ENCODE measurements at places on chromosomes 11 and 22.
A peak's percentile ranks its signal among the peaks of the same experiment; 100 is the strongest.

DNA sequence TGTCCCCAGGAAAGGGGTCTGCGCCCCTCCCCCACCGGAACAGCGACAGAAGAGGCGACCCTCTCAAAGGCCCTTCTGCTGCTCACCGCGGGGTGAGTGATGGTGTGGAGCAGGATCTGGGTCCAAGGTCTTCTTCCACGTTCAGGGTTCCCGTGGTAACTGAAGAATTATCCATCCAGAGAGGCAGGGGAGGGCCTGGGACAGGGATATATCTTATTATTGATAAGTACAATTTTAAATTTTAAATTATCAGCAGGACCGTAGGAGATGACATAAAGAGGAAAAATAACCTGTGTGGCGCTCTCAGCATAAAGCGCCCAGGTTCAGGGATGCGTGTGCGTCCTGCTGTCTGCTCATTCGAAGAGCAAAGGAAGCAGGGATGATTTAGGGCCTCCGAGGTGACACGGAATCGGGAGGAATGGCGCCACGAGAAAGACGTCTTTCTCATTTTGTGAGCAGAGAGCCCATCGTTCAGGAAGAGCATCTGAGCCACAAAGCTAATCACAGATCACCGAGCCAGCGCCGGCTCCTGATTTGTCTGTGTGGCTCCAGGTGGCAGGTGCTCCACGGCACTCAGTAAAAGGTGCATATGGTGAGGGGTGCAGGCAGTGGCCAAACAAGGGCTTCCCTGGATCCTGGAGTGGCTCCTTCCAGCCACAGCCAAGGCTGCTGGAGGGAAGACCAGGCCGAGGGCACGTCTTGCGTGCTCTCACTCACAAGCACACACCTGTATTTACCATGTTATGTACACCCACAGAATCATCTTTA, 19.3 kb downstream of the KRTAP5-5 start:
- no peak for DNase-seq

- no peak for DNase-seq
Observed at GRCh38 chr11:66922551-66922950, 35.6 kb downstream of the PC start.

DNA sequence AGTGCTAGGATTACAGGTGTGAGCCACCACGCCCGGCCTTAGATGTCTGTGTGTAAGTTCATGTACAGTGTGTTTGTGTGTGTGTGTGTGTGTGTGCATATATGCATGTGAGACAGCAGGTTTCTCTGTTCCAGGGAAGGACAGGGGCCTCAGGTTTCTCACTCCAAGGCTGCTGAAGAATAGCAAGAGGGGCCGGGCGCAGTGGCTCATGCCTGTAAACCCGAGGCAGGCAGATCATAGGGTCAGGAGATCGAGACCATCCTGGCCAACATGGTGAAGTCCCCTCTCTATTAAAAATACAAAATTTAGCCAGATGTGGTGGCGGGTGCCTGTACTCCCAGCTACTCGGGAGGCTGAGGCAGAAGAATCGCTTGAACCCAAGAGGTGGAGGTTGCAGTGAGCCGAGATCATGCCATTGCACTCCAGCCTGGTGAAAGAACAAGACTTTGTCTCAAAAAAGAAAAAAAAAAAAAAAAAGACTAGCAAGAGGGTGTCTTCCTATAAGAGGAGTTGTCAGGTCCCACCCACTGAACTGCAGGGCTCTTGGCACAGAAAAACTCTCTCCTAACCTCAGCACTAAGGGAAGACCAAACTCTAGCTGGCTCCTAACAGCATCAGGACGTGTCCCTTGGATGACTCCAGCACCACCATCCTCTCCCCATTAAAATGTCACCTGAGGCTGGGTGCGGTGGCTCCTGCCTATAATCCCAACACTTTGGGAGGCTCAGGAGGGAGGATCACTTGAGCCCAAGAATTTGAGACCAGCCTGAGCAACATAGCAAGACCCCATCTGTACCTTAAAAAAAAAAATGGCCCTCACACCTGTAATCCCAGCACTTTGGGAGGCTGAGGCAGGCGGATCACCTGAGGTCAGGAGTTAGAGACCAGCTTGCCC, 40.0 kb downstream of the TST start:
- no peak for DNase-seq

GRCh38 chr22:29206372-29207242, 911 bp downstream of the EMID1 start:
- no peak for DNase-seq

DNA sequence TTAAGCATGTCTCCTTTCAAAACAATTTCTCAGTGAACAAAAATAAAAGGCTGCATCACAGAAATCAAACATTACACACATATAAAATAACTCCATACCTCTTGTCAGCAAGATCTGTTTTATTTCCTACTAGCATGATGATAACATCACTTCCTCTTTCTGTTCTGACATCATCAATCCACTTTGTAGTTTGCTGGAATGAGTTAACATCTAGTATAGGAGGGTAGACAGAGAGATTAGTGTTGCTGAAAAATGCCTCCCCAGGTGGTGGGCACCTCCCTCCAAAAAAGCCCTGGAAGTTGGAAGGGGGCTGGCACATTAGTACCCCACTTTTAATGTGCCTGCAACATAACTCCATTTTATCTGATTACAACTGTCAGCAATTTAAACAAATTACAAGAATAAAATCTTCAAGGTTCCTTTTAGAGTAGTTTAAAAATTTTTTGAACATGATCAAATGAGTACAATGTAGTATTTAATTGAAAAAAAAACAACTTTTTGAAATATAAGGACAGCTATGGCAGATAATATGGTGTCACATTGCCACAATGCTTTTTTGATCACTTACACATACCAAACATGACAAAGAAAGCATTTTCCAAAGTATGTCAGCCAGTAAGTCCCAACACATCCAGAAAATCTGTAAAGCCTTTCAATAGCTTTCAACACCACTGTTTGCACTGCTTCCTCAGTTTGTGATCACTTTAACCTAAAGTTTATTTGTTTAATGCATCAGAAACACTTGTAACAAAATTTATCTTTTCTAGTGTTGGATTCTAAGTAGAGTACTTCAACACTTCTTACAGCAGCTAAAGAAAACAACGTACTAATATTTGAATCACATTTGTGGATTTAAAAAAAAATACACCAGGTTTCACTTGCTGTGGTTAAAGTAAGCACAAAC, 44.5 kb downstream of the RAB6A start:
- no peak for DNase-seq

DNA sequence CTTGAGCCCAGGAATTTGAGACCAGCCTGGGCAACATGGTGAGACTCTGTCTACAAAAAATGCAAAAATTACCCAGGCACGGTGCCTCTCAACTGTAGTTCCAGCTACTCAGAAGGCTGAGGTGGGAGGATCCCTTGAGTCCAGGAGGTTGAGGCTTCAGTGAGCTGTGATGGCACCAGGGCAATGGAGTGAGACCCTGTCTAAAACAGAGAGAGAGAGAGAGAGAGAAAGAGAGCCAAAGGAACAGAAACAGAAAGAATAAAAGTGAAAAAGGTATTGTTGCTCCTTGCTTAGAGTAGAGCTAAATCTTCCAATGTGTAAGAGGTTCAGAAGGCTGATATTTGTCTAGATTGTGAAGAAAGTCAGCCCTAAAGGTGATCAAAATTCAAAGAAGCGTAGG, 8.9 kb upstream of the ETS1 start:
- no peak for DNase-seq

DNA sequence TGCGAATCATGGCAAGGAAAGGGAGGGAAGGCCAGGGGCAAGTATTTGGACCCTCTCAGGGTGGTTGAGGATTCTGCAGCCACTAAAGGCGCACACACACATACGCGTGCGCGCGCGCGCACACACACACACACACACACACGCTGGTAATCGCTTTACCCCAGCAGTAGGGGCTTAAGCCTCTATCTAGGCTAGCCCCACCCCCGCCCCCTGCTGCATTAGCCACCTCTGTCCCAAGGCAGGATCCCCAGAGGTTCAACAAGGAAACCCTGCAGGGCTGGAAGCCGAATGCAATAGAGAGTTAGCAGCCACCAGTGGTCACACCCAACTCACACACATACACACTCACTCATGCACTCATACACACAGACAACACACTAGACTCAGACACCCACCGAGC, 28.6 kb upstream of the ELFN2 start:
- DNase-seq: no peak

- DNase-seq: no peak
Observed at GRCh38 chr11:99812516-99812915, 791.8 kb downstream of the CNTN5 start.

DNA sequence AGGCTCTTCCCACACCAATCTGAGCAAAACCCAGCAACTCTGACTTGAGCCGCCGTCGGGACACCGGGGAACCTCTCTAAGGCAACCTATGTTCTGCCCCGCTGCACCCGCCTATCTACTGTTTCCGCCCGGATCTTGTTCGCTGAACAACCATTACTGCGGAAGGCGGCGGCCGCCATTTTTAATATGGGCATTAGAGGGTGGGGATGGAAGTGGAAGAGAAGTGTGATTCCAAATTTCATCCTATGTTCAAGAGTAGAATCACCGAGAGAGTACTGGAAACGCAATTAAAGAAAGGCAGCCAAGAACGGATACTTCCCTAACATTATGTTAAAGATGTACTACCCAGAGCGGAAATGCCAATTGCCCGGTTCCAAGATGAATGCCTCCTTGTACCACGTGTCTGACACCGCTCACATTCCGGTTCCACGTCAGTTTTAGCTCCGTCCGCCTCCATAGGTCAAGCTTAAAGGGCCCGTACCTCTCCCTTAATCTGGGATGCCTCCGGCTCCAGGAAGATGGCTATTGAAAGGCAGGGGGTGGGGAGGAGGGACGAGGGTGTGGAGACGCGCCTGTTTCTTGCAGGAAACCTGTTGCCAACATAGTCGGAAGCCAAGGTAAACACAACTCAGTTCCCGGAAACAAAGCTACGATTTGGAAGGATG, at the start of gene DPAGT1:
TSS of gene DPAGT1 (minus strand) at position 95 of the 665 bp plus-strand sequence. CDS start 198 bp downstream, outside the sequence.
- peak; percentile 89 for DNase-seq

GRCh38 chr22:37976547-37976946, 7.8 kb downstream of the SOX10 start:
- DNase-seq: no peak

- DNase-seq: peak; percentile 64
Observed at GRCh38 chr11:58592760-58593472, 14.1 kb downstream of the ZFP91 start.

DNA sequence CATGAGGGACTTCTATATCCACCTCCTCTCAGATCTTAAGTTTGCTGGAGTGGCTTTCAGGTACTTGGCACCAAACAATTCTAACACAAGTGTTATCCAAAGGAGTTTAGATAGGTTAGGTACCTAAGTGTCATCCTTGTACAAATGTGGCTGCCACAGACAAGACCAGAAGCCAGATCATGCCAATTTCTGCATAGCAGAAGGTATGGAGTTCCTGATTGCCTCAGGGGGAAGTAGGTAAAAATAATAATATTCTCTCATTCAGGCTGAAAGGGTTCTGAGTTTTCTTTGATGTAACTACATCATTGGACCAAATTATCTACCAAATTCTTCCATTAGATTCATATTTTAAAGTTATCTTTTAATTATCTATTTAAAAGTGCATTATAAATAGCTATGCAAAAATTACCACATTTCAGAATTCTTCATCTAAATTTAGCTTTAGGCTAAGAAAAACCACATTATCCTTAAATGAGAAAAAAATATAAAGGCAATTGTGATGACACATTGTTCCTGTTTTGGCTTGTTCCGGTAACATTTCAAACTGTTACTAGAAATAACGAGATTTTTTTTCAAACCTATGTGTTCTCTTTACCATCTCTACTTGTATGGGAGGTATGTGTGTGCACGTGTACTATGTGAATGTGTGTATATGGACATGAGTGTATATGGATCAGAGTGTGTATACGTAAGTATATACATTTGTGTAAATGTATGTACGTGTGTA, 66.2 kb upstream of the POU2AF2 start:
- DNase-seq: no peak

- DNase-seq: no peak
Observed at GRCh38 chr11:59222464-59223060, 9.8 kb upstream of the MPEG1 start.

- DNase-seq: no peak
Observed at GRCh38 chr22:27699383-27700019, 102.1 kb downstream of the MN1 start.

DNA sequence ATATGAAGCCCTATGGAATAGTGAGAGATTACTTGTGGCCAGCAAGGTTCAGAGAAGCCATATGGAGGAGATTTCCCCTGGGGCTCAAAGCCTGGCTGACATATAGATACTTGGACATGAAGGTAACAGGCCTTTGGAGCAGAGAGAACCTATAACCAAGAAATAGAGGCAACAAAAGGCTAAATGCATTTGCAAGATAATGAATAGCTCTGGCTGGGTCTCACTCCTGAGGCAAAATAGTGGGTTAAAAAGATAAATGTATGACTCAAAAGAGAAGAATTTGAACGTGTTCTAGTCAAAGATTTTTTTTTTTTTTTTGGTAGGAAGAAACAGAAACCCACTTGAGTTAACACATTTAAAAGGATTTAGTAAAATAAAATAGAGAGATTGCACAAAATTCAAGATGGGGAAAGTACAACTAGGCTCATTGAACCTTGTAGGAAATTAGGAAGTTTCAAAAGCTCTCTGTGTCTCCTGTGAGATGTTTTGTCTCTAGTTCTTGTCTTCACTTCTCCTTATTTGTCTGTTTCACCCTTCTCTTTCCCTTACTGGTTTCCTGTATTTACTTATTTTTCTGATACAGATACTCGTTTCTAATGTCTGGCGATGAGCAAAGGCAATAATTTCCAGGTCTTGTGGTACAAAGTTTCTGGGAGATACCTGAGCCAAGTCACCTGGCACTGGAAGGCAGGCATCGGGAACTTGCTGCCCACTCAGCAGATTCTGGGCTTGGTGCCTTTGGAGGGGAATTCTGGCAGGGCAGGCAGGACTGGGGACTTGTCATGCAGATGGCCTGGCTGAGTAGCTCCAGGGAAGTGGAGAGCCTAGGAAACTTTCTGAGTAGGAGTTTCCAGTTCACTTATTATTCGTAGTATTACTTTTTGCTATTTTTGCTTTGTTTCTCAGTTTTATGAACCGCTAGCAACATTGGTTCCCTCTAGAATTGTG, 49.2 kb upstream of the SESN3 start:
- no peak for DNase-seq

GRCh38 chr22:47126344-47126811, 363.9 kb downstream of the TBC1D22A start:
- no peak for DNase-seq

DNA sequence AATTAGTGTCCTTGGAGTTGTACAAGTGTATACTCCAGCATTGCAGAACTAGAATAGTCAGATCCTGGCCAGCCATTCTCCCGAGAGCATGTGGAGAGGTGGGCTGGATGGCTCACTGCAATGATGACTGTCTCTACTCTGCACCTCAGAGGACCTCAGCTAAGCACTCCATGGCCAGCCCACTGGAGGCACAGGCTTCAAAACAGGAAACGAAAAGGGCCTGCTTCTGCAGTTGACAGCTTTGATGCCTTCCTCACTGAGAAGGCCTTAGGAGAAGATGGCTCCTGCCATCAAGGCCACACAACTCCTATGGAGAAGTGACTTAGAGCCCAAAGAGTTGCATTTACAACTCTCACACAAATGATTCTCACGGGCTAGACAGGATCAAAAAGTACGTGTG, 9.1 kb downstream of the POLD4 start:
- DNase-seq: no peak

GRCh38 chr22:42769574-42770447, 49.1 kb upstream of the A4GALT start:
- DNase-seq: no peak
